ENCODE measurements at places on chromosomes 7 and 10. TPM values are rescaled to one million over a fixed set of nuclear protein-coding genes. Genes with fewer than 3 reads are reported as not detected.

- no peak for DNase-seq
These were observed 4.0 kb upstream of the MYOZ1 start for GRCh38 chr10:73645251-73645650.

DNA sequence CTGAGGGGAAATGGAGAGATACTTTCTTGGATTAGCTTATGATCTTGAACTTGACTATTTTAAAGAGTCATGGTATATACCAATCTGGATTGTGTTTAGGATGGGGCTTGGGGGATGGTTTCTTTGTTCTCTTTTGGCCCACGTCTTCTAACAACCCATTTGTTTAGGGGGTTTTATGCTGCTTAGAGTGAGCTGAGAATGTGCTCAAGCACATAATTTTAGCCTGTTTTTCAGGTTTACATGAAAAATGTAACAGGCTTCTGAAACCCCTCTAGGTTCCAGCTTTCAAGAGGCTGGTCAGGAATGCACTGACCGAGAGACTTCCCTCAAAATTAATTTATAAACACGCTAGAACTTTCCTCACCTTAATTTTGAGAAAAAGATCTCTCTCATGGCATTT is 94.3 kb downstream of the AUTS2 start:
- no peak for DNase-seq

- DNase-seq, result peak; percentile 26
These were observed 291.6 kb upstream of the KIAA1217 start for GRCh38 chr10:23917251-23917840.

- DNase-seq, result no peak
These were observed 54.1 kb downstream of the JAZF1 start for GRCh38 chr7:28126410-28127041.

DNA sequence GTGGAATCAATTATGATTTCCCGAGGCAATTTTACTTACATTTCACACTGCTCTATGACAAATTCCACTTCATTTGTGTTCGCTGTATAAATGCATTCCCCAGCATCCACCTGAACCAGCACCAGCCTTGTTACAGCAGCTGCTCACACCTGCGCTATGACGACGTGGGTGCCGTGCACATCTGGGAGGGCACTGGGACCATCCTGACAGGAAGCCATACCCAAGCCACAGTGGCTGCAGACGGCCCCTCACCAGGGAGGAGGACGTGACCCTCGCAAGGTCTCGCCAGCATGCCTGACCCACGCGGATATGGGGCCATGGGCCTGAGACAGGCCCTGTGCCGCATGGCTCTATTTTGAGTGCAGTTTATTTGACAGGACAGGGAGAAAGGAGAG is 201.3 kb downstream of the MAD1L1 start:
- DNase-seq, result no peak

DNA sequence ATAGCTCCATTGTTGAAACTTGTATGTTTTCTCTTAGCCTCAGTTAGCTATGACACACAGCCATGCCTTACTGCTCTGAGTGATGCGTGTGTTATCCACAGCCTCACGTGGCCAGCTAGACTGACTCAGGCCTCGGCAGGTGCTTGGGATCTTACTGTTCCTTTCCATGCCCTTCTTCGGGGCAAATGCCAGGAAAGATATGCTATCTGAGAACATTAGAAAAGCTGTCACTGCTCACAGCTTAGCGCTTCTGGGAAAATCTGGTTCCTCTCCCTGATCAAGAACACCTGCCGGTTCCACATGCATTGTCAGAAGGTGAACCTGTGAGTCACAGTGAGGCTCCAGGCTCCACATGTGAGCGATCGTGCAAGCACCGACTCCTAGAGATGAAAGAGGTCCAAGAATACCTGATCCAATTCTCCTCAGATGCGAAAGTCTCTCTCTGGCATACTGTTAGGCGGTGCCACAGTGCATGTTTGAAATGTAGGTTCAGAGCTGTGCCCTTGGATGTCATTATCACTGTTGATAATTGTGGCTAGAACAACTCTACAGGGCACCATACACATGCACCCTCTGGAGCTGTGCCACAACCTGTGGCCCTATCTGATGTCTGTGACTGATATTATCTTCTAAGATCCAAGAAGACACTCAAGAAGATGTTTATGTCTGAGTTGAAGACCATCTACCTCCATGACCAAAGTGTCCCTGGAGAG is 247.8 kb upstream of the IGFBP3 start:
- peak; percentile 60 for DNase-seq

DNA sequence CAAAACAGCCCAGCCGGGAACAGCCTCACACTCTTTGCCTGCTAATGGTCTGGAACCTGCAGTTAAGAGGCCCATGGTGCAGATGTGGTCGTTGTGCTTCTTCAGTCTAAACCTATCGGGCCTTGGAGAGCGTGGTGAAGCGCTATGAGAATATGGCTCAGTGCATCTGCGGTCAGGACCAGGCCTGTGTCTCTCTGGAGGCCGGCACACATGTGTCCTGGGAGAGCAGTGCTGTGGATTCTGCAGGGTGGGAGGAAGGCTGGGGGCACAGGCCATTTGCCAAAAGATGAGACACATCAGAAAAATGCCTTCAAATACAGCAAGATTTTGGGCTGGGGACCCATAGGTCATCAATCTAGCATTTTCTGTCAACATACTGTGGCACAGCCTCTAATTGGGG is 231.5 kb upstream of the GLI3 start:
- no peak for DNase-seq

DNA sequence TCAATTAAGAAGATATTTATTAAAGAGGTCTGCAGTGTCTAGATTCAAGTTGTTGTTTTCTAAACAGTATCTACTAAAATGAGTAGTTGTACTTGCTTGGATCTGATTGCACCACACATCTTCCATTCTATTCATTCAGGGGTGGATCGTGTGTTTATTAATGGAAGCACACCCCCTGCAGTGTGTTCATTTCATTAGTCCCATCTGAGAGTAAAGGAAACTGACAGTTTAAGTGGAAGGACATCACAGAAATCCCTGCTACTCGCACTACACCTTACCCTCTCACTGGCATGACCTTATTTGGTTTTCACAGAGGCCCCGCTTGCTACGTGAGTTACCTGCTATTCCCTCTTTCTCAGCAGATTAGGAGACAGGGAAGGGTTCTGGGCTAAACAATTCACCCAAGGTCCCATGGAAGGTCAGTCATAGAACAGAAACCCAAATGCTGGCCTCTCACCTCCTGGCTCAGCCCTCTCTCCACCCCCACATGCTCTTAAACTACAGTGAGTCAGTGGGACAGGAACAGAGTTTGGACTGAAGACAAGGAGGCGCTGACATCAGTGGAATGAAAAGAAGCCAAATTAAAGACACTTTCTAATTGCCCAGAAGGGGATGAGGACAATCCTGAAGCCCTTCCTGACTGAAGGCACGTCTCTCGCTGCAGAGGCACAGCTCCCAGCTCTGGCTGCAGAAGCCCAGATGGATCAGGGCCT is 369.2 kb upstream of the NRP1 start:
- DNase-seq, result peak; percentile 50

GRCh38 chr7:98285157-98286092 is 3.9 kb downstream of the BRI3 start:
- no peak for DNase-seq

GRCh38 chr7:108002726-108003598 is at the start of gene LAMB1:
TSS of gene LAMB1 (minus strand) at chr7:108003161. CDS start at chr7:108002885, 276 bp downstream.
- peak; percentile 93 for DNase-seq

GRCh38 chr10:22669163-22669711 is 45.1 kb downstream of the PIP4K2A start:
- no peak for DNase-seq

DNA sequence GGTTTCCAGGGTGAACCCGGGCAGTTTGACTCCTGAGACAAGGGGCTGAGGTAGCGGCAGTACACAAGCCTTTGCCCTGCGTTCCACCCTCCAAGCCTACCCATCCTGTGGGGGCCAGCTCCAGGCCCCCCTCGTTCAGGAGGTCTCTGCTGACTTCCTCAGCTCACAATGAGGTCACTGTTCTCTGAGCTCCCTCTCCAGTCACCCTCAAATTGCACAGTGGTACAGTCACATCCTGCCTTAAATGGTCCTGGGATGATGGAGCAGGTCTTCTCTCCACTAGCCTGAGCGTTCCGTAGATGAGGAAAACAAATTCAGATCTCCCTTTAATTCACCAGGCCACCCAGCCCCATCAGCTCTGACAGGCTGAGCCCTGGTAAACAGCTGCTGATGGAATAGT is 90.2 kb downstream of the SH3PXD2A start:
- DNase-seq, result peak; percentile 79

DNA sequence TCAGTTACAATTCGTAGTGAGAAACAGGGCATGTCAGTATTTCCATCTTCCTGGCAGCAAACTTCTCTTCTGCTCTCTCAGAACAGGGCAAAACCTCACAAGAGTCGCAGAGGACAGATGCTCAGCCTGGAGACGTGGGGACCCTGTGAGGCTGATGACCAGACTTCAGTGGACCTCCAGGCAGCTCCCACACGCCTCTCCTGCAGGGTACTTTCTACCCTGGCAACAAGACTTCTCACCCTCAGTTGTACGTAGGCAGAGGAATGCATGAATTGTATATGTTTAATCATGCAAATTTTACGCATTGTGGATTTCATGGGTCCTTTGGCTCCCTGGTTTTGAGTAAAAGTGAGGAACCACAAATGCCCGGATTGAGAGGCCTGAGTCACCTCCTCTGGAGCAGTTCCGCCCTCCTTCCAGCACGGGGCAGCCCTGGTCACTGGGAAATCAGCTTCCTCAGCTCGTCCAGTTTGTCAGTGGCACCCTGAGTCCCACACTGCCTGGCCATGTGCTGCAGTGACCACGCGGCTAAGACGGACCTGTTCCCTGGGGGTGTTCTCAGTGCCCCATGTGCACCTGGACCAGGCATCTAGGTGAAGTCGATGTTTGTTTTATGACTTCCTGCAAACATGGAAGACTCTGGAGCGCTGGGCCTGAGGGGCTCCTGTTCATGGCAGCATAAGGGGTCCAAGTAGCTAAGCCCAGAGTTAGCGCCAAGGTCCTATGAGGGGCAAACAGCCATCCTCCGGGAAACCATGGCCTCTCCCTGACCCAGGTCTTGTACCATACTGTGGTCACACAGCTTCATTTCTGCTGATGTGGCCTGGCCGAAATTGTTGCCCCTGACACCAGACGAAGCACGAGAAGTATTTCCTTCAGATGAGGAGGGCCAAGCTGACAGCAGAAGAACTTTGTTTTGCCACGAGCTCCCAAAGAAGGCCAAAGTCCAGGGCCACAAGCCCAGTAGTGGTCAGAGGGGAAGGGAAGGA is 165.1 kb downstream of the TNS3 start:
- DNase-seq, result peak; percentile 43

DNA sequence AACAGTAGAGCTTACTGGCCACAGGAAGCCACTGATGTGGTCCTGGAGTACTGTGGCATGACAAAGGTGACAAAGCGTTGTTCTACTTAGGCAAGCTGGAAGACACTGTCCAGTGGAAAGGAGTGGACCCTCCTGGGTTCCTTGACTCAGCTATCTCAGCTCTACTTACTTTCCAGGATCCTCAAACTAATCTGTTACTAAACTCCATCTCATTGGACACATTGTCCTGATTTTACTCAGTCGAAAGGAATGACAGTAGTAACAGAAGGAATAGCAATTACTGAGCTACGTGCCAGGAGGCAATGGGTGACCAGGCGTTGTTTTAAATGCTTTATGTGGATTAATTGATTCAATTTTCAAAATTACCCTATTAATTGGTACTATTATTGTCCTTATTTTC is 41.6 kb downstream of the ABLIM1 start:
- DNase-seq, result no peak

DNA sequence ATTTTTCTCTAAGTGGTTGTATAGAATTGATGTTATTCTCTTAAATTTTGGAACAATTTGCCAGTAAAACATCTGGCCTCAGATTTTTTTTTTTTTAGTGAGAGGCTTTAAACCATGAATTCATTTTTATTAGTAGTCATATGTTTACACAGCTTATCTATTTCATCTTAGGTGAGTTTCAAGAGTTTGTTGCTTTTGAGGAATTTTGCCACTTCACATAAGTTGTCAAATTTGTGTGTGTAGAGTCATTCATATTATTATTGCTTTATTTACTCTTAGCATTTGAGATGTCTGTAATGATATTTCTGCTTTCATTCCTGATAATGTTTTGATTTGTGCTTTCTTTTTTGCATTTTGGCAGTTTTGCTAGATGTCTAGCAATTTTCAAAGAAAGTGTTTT is 132.1 kb downstream of the CCSER2 start:
- no peak for DNase-seq

DNA sequence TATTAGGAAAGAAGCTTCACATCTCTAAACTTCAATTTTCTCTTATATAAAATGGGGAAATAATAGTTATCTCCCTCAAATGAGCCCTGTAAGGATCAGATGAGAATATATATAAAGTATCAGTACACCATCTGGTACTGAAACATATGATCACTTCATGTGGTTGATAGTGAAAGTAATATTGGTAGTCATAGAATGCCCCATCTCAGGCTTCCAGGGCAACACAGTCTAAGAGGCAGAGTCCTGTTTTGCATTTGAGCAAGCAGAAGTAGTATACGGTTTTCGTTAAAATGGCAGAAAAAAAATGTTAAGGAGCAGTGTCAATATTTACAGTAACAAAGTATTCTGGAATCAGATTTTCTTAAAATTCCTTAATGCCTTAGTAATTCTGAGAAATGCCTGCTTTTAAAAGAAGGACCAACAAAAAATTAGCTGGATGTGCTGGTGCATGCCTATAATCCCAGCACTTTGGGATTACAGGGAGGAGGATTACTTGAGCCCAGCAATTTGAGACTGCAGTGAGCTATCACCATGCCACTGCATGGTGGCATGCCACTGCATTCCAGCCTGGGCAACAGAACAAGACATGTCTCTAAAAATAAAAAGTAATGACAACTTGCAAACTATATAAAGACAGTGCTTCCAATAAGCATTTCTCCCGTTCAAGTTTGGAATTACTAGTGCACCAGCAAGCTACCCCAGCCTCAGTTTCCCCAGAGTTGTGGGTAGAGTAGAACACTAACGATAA is 19.8 kb downstream of the KBTBD2 start:
- DNase-seq, result no peak

DNA sequence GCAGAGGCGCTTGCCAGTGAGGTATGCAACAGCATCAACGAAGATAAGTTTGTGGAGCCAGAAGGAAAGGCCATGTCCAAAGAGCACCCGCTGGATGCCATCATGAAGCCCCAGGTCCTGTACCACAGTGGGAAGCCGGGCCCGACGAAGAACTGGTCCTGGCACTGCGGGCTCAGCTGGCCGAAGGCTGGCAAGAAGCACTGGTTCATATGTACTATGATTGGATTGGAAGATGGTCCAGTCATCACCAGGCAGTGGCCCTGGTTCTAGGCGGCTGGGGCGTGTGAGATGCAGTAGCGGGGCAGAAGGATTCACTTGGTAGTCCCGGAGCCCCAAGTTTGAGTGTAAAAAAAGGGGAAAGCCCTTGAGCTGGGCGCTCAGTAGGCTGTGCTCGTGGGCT is 3.9 kb downstream of the NDST2 start:
- no peak for DNase-seq

Gene FAM25C
- not detected for total RNA-seq

Gene NYAP1
- not detected for total RNA-seq

Gene ST8SIA6
- total RNA-seq, result 0.91 TPM

Gene GRID2IP
- total RNA-seq, result 0.09 TPM

Gene FZD1
- total RNA-seq, result 4.7 TPM

Gene TSPAN13
- total RNA-seq, result 35.5 TPM

Gene ZWINT
- total RNA-seq, result 79.3 TPM

Gene CH25H
- total RNA-seq, result not detected

Gene RSPH10B2
- 0.11 TPM for total RNA-seq

Gene PLXDC2
- 0.69 TPM for total RNA-seq

Gene GALNT17
- not detected for total RNA-seq

Data from Daoy (cell line).